ENCODE measurements at places on chromosomes 2 and 18.

GRCh38 chr2:71458413-71459083, 5.2 kb downstream of the DYSF start:
- DNase-seq = no peak

DNA sequence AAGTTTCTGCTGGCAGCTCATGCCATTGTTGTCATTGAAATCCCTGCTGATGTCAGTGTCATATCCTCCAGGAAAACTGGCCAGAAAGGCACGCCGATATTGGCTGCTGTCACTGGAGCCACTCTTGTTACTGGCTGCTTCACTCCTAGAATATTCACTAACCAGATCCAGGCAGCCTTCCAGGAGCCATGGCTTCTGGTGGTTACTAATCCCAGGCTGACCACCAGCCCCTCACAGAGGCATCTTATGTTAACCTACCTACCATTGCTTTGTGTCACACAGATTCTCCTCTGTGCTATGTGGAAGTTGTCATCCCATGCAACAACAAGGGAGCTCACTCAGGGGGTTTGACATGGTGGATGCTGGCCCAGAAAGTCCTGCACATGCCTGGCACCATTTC, 27.0 kb upstream of the MTX2 start:
- DNase-seq = no peak

DNA sequence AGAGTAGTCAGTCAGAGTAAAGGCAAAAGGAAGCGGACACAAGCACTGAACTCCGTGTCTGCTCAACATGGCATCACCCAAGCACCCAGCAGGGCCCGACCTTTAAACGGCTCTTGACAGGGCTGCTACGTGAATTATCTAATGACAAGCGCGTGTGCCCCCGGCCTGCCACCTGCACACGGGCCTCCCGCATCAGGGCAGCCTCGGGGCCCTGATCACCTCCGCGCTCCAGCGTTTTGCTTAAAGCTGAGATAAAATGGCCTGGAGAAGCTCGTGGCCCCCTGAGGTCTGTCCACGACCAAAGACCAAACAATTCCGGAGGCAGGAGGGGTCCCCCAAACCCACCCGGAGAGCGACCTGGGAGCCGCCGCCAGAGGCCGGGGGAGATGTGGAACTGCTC, 376 bp downstream of the NDUFA10 start:
- no peak for DNase-seq

GRCh38 chr18:56210520-56210919, 427.9 kb downstream of the TXNL1 start:
- DNase-seq = no peak

GRCh38 chr18:72197591-72197990, 346.6 kb downstream of the CBLN2 start:
- DNase-seq = no peak

DNA sequence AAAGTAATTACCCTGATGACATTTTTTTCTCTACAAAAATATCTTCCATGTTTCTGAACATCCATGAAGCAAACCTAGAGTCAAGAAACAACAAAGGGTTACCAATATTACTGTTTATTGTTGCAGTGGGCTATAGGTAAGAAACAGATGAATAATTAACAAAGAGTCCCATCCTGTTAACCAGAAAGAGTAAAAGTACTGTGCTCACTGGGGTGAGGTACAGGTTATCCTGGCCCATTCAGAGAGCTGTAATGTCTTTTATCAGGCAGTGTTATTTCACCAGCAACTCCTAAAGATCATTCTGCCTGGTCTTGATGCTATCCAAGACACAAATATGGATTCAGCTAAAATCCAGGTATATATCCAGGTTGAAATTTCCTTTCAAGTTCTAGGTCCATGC, 754.9 kb downstream of the SATB2 start:
- no peak for DNase-seq

DNA sequence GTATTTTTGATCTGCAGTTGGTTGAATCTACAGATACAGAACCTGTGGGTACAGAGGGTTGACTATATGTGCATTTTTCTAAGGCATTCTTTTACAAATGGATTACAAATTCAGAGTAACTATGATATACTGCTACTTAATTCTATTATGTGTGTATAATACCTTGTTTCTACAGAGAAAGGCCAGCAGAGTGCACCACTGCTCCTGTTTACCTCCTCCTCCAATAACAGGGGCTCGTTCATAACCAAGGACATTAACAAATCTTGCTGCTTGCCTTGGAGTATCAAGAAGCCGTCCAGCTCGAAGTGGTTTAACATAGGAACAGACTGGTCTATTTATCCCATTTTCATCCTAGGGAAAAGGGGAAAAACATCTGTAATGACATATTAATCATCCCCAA, 16.4 kb downstream of the CEP76 start:
- no peak for DNase-seq

DNA sequence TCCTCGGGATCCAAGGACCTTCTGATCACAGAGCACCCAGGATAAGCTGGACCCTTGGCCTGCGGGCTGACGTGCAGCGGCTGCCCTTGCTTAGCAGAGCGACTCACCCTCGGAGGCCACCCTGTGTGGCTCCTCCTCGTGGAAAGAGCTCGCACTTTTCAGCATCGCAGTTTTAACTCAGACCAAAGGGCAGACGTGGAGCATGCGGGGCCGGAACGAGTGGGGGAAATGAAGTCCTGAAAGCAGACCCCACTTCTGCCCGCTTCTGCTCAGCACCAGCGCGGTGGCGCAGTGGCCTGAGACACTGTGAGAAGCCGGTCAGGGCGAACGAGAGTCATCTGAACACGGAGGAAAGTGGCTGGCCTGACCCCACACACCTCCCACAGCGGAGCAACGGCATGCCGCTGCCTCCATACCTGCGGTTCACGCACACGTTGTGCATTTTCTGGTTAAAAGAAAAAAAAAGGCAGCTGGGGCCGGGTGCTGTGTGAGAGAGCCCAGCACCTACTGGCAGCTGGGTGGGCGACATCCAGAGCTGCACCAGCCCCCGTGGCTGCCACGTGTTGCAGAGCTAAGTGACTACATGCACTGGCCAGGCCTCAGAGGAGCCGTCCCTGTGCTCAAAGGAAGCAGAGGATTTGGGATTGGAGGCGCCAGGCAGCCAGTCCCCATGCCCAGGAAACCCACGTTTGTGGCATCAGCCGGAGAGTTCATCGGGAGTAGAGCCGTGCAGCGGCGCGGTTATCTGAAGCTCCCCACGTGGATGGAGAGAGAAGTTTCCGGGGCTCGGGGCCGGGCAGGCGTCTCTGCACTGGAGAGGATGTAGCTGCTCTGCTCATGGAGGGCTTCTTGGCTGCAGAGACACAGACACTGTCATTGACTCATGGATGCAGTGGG, 89.7 kb downstream of the USP40 start:
- no peak for DNase-seq

- DNase-seq = no peak
Observed at GRCh38 chr2:186913870-186914269, 64.9 kb upstream of the ZSWIM2 start.

Measured in CD4-positive, alpha-beta T cell treated with Interleukin-17A for 4 hours (primary cell).